ENCODE measurements at places on chromosomes 6 and 20.

DNA sequence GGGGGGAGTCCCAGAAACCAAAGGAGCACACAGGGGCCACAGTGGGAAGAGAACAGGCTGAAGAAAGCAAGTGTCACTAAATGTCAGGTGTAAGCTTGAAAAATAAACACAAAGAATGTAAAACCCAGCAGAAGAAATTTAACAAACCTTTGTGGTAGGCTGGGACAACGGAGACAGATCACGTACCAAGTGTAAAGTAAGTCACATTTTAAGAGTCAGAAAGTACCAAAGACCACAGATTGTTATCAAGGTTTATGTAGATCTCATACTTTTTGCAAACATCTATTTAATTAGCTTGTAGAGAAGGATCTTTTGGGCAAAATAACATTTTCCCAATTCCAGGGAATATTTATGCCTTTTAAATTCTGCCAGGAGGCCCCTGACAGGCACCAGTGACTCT is 1.6 kb downstream of the CLIC5 start:
- no peak for DNase-seq

GRCh38 chr6:111700135-111700690 is 94.5 kb upstream of the TRAF3IP2 start:
- DNase-seq, result no peak

GRCh38 chr20:18019068-18019467 is 38.6 kb downstream of the OVOL2 start:
- no peak for DNase-seq

DNA sequence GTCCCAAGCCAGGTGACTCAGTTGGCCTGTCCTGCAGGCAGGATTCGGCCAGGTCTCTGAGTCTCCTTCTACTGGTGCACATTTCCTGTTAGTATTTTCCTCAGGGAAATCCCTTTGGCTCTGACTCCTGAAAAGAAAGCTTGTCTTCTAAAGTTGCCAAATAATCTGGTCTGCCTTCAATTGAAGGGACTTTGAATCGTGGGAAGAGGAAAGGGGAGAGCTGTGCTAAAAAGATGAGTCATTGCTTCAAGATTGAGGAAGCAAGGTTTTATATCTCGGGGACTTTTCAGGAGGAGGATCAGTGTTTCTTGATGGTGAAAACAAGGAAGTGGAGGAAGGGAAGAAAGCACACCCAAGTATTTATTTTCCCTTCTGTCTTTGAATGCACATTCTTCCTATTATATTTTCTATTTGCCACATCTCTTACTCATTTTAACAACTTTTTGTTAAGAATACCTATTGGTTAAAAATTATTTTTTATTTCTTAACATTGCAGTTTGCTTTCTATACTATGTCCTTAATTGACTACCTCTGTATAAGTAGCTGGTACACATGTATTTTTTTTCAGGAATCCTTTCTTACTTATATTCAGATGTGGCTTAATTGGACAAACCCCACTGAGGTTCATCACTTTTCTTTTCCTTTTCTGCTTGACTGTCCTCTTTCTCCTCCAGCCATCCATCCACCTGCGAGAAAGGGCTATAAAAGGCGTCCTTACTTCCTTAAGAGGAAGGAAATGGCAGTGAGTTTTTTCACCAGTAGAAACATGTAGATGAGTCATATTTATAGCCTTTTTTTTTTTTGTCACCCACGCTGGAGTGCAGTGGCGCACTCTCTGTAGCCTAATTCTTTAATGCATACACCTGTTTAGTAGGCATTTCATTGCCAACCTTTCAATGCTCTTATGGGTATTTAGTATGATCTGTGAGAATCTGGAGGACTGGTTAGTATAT is 15.0 kb upstream of the IFNGR1 start:
- DNase-seq, result peak; percentile 70

- DNase-seq, result no peak
Observed at GRCh38 chr20:44832724-44833123, 22.4 kb upstream of the RIMS4 start.

- DNase-seq, result no peak
Observed at GRCh38 chr6:72466971-72467566, 154.8 kb upstream of the KCNQ5 start.

GRCh38 chr6:96626759-96627364 is 63.9 kb downstream of the FHL5 start:
- DNase-seq, result no peak

DNA sequence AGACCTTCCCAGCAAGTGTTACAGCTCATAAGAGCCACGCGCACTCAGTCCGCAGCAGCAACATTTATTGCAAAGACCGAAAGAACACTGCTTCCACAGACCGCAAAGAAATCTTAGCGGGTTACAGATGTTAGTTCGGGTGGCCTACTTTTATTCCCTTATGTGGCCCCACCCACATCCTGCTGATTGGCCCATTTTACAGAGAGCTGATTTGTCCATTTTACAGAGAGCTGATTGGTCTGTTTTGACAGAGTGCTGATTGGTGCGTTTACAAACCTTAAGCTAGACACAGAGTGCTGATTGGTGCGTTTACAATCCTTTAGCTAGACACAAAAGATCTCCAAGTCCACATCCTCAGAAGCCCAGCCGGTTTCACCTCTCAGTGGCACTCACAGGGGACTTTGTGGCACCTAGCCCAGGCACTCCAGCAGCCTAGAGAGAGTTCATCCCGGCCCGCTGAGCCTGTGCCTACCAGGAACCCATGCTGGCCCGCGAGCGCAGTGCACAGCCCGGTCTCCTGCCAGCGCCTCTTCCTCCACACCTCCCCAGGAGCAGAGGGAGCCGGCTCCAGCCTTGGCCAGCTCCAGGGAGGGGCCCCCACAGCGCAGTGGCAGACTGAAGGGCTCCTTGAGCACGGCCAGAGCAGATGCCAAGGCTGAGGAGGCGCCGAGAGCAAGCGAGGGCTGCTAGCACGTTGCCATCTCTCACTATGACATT is 244.3 kb upstream of the TSHZ2 start:
- no peak for DNase-seq
